ENCODE measurements at places on chromosomes 3 and 15.
A peak's percentile ranks its signal among the peaks of the same experiment; 100 is the strongest.

- no peak for DNase-seq
Observed at GRCh38 chr15:99090011-99090699, 14.7 kb upstream of the SYNM start.

DNA sequence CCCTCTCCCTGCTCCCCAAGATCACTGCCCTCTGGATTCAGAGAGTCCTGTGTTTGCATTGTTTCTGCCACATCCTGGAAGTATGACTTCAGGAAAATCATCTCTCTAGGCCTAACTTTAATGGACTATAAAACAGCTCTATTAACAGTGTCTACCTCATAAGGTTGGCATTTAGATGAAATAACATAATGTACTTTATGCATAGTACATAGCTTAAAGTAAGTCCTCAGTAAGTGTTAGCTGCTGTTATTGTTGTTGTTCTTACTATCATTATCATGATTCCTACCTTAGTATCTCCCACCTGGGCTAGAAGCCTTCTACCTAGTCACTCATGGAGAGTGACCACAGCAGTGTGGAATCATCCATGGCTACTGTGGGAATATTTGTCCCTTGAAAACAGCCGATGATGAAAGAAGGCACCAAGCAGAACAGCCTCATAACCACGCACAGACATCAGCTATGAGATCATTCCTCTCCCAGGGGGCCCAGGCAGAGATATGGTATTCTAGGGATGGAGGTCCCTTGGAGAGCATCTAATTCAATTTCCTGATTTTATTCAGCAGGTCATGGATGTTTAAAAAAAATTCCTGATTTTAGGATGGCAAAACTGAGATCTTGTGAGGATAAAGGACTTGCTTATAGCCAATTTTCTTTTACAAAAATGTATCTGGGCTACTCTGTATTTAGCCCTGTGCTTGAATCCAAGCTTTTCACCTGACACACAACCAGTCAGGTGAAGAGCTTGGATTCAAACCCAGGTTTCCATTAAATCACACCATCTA, 1.9 kb downstream of the FSD2 start:
- no peak for DNase-seq

GRCh38 chr15:63698692-63699091, 101.5 kb downstream of the FBXL22 start:
- no peak for DNase-seq

GRCh38 chr15:35757361-35757760, 211.4 kb upstream of the DPH6 start:
- DNase-seq: peak; percentile 77

DNA sequence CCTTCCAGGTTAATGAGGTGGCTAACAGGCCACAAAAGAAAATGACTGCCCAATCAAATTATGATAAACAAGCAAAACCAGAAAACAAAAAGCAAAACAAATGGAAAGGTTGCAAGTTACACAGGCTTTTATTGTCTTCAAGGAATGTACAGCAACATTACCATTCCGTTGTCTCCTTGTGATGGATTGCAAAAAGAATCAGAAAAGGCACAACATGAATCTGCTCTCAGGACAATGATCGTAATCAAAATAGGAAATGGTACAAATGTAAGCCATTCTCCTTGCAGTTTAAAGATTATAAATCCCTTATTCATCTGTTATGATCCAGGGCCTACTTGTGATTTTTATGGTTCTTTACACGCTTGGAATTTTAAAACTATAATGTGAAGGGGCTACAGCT, 125.8 kb downstream of the ECT2 start:
- DNase-seq: peak; percentile 12

DNA sequence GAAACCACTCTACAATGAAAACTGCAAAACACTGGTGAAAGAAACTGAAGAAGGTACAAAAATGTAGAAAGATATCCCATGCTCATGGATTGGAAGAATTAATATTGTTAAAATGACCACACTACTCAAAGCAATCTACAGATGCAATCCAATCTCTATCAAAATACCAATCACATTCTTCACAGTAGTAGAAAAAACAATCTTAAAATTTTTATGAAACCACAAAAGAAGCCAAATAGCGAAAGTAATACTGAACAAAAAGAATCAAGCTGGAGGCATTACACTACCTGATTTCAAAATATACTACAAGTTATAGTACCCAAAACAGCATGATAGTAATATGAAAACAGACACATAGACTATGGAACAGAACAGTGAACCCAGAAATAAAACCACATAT, 36.9 kb downstream of the TXNRD3 start:
- no peak for DNase-seq

Measured in muscle of leg (tissue), 16 donors.